ENCODE measurements at places on chromosomes 1 and 21.

DNA sequence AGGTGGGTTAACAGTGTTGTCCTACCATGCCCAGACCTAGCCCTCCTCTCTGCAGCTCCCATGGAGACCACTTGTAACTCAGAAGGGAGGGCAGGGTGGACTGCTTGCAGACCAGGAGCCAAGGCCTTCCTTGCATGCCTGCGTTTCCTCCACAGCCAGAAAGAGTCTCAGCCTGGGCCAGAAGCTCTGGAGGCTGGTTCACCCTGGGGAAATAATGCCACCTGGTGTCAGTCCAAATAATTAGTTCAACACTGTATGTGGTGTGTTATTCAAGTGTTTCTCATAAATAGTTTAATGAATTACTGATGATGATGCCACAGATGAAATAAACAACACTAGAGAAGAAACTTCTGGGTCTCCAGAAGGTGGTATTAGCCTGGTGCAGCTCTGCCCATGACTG, 16.9 kb upstream of the VANGL1 start:
- no peak for DNase-seq

DNA sequence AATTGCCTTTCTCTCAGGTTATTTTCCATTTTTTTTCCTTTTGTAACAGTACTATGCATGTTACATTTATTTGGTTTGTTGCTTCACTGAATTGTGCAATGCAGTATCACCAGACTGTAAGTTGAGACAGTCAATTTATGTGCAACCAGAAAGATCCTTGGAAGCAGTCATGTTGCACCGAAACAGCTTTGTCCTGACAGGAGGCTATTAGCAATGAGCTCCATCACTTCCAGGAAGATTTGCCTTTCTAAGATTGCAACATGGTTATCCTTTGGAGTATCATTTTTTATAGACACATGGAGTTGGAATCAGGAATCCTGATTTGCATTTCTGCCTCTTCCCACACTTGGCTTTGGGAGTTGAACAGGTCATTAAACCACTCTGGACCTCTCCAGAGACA, 84.5 kb upstream of the ST6GALNAC5 start:
- DNase-seq: no peak

- no peak for DNase-seq
Observed at GRCh38 chr1:6027591-6027990, 18.1 kb upstream of the KCNAB2 start.

GRCh38 chr1:160818207-160818937, 22.4 kb downstream of the LY9 start:
- no peak for DNase-seq

DNA sequence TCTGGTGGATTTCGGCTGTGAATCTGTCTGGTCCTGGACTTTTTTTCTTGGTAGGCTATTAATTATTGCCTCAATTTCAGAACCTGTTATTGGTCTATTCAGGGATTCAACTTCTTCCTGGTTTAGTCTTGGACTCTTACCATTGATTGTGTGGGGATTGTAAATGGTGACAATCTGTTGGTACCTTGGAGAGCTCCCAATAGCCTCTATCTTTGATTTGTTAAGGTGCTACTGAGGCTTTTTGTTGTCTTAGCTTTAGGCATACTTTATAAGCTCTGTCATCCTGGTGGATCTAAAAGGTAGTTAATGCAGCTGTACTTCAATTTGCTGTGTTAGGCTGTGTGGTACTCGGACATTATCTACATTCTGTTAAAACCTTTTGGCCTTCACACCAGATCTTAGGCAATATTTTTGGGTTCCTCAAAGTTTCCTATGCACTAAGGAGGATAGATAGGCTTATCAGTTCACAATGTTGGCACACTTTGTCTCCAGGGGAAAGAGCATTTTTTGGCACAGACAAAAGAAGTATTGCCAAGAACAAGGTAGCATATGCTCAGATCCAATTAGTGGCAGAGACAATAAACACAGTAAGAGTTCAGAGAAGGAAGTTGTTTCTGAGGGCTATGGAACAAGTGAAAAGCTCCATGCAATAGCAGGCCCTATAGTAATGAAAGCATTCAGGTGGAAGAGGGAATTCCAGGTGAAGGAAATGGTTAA, 230.4 kb downstream of the PDE4B start:
- DNase-seq: no peak

GRCh38 chr21:9730866-9731265, 790.5 kb upstream of the TPTE start:
- no peak for DNase-seq

DNA sequence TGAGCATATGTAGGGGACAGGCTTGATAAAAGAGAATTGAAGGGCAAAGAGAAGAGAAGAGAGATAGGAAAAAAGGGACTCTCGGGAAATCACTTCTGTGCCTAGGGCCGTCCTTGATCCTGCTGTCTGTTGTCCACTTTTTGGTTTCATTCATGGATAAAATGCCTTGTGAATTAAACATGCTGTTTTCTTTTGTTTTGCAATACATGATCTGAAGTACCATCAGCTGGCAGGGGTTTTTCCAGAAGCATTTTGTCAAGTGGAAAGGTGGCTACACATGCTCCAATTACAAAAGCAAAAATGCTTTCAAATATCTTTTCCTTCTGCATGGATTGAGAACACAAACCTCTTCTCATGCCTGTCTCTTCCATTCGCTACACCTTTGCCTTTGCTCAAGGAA, 361.7 kb downstream of the PDE4B start:
- no peak for DNase-seq

DNA sequence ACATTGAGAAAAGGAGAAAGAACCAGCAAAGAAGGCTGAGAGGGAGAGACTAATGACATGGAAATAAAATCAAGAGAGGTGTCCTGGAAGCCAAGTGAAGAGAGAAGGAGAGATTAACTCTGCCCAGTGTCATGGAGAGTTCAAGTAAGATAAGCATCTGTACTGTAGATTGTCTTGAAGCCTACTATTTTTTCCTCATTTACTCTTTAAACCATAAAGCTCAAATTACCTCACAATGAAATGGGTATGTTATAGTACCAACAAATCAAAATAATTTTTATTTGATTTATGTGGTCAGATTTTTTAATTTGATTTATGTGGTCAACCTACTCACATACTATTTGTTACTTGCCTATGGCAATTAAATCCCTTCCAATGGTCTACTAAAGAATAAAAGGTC, 5.2 kb upstream of the PALMD start:
- DNase-seq: no peak

- DNase-seq: no peak
Observed at GRCh38 chr1:236141447-236142252, 689 bp upstream of the GPR137B start.

DNA sequence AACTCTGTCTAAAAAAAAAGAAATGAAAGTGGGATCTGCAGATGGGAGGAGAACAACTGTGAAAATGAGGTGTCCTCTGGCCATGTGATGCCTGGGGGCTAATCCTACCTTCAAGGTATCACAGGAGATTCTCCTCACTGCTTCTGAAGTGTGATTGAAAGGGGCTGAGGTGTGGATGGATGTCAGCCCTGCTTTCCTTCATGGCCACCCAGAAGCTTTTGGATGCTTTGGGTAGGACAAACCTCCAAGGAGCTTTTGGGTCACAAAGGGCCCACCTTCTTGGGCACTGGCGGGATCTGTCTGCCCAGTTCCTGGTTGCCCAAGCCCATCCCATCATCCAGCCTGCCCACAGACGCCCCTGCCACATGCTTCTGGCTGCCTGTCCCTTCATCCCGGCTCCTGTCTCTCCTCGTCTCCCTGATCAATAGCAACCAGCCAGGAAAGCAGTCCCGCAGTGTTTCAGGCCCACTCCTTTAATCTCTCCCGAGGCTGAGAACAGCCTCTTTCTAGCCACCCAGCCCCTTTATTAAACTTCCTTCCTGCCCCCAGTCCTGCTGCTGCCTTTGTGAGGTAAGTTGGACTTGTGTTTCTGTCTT, 87.2 kb downstream of the MAN1C1 start:
- no peak for DNase-seq

DNA sequence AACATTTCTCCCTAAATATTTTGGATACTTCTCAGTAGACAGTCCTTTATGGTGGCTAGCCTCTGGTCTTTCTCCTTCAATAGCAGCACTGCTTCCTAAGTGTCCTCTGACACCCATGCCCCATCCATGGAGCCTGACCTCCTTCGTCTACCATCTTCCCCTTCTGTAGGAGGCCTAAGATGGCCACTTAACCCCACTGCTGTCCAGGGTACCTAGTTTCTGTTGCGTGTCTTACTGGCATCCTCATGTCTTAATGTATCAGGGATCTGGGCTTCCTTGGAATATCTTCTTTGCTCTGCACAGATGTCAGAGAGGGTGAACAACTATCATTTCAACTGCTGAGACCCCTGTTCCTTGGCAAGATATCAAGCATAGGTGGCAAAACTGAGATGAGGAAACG, 5.4 kb upstream of the KIRREL1 start:
- no peak for DNase-seq

DNA sequence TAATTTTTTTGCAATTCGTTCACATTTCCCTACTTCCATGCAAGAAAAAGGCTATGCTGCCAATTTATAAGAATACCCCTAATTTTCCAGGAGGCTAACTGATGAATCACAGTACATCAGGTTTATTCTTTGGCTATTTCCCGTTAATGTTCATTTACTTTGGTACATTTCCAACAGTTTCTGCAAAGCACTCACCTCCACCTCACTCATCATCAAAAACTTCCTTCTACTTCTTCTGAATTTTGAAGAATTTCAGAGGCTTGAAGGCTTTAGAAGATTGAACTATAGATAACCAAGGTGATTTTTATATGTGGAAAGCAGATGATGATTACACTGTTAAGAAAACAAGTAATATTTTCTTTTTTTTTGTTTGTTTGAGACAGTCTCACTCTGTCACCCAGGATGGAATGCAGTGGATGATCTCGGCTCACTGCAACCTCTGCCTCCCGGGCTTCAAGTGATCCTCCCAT, 60.5 kb upstream of the HP1BP3 start:
- no peak for DNase-seq

- no peak for DNase-seq
Observed at GRCh38 chr1:38546636-38547035, 312.9 kb downstream of the RRAGC start.

GRCh38 chr1:172344444-172344843, 76.0 kb upstream of the C1orf105 start:
- DNase-seq: no peak

GRCh38 chr1:9593492-9594465, 5.1 kb downstream of the TMEM201 start:
- no peak for DNase-seq

DNA sequence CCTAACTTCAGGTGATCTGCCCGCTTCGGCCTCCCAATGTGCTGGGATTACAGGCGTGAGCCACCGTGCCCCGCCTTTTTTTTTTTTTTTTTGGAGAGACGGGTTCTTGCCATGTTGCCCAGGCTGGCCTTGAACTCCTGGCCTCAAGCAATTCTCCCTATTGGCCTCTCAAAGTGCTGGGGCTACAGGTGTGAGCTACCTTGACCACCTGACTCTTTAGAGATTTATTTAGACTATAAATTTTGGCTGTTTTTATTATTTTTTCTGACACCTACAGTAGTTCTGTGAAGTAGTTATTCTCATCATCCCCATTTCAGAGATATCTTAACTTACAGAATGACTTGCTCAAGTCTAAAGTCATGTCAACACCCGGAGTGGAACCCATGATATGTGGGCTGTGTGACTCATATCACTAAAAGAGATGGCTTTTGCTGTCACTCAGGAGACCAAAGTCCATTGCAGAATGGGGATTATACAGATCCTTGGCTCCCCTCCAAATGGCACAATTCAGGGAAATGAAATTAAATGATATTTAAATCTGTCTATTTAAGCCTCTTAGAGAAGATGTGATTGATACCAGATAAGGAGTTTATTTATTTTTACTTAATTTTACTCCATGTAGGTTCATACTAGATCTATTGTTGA, 93.2 kb downstream of the CTH start:
- no peak for DNase-seq

GRCh38 chr1:6581561-6582305, 1.9 kb downstream of the ZBTB48 start:
- no peak for DNase-seq

- DNase-seq: no peak
Observed at GRCh38 chr1:31891280-31891679, 46.9 kb downstream of the PTP4A2 start.

- DNase-seq: no peak
Observed at GRCh38 chr21:34132202-34132601, 58.8 kb downstream of the MRPS6 start.

GRCh38 chr1:3772715-3773571, at the start of gene SMIM1:
SMIM1 (plus strand) TSS chr1:3772749; CDS start chr1:3775374, 2,625 bp downstream.
- no peak for DNase-seq

DNA sequence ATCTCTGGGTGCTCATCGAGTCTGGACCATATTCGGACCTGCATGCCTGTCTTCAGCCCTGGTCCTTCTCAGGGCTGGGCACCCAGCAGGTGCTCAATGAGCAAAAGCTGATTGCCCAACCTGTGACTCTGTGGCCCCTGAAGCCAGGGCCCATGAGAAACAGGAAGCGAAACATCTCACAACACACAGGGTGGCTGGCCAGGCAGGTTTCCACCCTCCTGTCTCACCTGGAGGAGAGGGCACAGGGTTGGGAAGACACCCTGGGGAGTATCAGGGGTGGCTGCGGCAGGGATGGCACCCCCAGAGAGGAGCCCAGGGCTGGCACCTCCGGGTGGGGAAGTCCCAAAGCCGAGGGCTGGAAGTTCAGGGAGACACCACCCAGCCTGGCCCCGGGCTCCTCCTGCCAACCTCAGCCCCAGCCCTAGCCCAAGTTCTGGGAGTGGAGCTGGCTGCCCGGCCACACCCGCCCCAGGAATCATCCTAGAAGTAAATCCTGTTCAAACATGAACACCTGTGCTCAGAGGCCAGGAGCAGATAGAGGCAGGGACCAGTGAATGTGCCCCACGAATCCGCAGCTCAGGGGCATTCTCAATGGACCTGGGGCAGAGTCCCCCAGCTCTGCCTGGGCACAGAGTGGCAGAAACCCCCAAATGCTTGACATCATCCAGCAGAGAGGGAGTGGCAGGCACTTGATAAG, 54.6 kb downstream of the RAP1GAP start:
- no peak for DNase-seq

DNA sequence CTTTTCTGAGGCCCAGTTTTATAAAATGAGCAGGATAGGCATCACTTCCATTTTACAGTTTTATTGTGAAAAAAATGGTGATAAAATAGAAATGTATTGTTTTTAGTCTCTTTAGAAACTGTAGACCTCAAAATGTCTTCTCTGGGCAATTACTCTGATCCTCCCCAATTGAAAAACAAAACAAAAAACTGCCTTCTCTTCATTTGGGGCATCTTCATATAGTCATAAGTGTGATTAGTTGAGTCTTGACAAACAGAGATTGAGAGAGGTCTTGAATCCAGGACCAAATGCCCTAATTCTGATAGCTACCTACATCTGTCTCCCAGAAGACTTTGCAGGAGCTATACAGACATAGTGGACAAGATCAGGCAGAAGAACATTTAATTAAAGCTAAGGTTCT, 62.9 kb downstream of the LRRC8C start:
- DNase-seq: no peak

DNA sequence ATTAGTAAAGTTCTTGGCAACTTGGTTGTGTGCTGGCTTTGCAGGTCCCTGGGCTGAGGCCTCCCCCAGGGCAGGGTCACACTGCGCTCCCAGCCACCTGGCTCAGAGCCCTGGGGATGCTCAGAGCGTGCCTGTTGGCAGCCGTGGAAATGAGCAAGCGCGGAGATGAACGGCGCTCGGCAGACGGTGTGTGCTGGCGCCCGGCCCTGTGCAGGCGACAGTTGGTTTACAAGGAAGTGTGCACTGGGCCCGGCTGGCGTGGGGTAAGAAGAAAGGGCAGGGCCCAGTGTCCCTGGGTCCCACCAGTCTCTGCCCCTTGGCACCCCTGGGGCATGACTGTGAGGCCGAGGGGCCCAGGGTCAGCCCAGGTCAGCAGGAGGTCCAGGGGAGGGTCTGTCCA, 25.7 kb upstream of the PEX10 start:
- no peak for DNase-seq

Measured in activated CD4-positive, alpha-beta T cell treated with anti-CD3 and anti-CD28 coated beads for 1 hour (primary cell).